Neural crest cell (in vitro differentiated cells): ENCODE measurements at places on chromosomes 2 and 18. TPM values are rescaled to one million over a fixed set of nuclear protein-coding genes. Genes with fewer than 3 reads are reported as not detected.

Gene DSEL
- total RNA-seq = 2.7 TPM in 2 replicates

Gene COLEC12
- 1.7 and 2.0 TPM in 2 replicates for total RNA-seq

Gene FAP
- total RNA-seq = 0.50 TPM in 1 of 2 replicates, not detected in the other

Gene ECEL1
- total RNA-seq = 42.9 and 43.9 TPM in 2 replicates

Gene MPV17
- 84.5 and 90.7 TPM in 2 replicates for total RNA-seq

Gene UGT1A4
- not detected in 2 replicates for total RNA-seq

Gene B3GNT2
- 7.2 and 7.7 TPM in 2 replicates for total RNA-seq

Gene POTEC
- not detected in 2 replicates for total RNA-seq

Gene SERPINB5
- total RNA-seq = not detected in 2 replicates

Gene CROCC2
- total RNA-seq = not detected in 2 replicates

Gene SIX3
- total RNA-seq = not detected in 2 replicates
